ENCODE measurements at places on chromosomes 12 and 14. TPM values are rescaled to one million over a fixed set of nuclear protein-coding genes. Genes with fewer than 3 reads are reported as not detected.

SERPINA10 gene
- not detected for total RNA-seq

MANSC4 gene
- not detected for total RNA-seq

CAPZA3 gene
- total RNA-seq = not detected

SLC11A2 gene
- 18.3 TPM for total RNA-seq

TMTC1 gene
- 26.6 TPM for total RNA-seq

MTA1 gene
- 39.2 TPM for total RNA-seq

IQSEC3 gene
- not detected for total RNA-seq

PAX9 gene
- not detected for total RNA-seq

STXBP6 gene
- total RNA-seq = 15.8 TPM

KRT72 gene
- total RNA-seq = not detected

FAR2 gene
- total RNA-seq = 6.7 TPM

NUDT14 gene
- 6.7 TPM for total RNA-seq

RBP5 gene
- total RNA-seq = not detected

MYF5 gene
- not detected for total RNA-seq

RBM23 gene
- total RNA-seq = 61.8 TPM

TMEM119 gene
- 72.6 TPM for total RNA-seq

RGS6 gene
- not detected for total RNA-seq

B4GALNT1 gene
- total RNA-seq = 1.7 TPM

CARMIL3 gene
- total RNA-seq = under 0.01 TPM

CLEC4D gene
- total RNA-seq = not detected

CCDC197 gene
- total RNA-seq = not detected

RASSF3 gene
- 9.2 TPM for total RNA-seq

SIX6 gene
- total RNA-seq = not detected

Measured in bronchus fibroblast of lung (primary cell).